ENCODE measurements at places on chromosomes 3 and 15.

DNA sequence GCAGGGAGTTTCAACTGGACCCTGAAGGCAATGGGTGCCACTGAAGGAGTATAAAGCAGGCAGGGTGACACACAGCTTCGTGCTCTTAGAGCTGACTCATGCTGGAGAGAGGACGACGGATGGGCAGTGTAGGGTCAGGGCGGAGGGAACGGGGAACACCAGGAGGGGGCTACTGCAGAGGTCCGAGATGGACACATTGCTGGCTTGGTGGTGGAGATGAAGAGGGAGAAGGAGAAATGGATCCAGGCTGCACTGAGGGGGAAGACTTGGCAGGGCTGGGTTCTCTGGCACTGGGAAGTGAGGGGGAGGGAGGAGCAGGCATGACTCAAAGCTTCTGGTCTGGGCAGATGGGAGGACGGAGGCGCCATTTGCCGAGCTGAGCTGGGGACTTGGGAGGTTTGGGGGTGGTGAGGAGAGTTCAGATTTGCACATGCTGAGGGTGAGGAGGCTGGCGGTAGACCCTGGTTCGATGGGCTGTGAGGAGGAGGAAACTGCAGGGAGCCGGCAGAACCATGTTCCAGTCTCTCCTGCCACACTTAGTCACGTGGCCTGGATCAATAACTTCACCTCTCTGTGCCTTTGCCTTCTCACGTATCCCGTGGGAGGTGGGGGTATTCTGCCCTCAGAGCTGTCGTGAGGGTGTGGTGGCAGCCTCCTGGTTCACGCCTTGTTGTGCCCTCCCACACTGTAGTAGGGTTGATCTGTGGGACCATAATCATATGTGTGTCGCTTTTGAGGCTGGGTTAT lies 4.6 kb upstream of the KCTD6 start:
- DNase-seq, result no peak

- DNase-seq, result no peak
Observed at GRCh38 chr3:71413572-71413971, 170.0 kb downstream of the FOXP1 start.

DNA sequence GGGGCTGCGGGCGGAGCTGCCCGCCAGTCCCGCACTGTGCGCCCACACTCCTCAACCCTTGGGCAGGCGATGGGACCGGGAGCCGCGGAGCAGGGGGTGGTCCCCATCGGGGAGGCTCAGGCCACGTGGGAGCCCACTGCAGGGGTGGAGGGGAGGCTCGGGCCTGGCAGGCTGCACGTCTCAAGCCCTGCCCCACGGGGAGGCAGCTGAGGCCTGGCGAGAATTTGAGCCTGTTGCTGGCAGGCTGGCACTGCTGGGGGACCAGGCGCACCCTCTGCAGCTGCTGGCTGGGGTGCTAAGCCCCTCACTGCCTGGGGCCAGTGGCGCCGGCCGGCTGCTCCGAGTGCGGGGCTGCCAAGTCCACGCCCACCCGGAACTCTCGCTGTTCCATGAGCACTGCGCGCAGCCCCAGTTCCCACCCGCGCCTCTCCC lies 34.3 kb downstream of the NKIRAS1 start:
- DNase-seq, result no peak

DNA sequence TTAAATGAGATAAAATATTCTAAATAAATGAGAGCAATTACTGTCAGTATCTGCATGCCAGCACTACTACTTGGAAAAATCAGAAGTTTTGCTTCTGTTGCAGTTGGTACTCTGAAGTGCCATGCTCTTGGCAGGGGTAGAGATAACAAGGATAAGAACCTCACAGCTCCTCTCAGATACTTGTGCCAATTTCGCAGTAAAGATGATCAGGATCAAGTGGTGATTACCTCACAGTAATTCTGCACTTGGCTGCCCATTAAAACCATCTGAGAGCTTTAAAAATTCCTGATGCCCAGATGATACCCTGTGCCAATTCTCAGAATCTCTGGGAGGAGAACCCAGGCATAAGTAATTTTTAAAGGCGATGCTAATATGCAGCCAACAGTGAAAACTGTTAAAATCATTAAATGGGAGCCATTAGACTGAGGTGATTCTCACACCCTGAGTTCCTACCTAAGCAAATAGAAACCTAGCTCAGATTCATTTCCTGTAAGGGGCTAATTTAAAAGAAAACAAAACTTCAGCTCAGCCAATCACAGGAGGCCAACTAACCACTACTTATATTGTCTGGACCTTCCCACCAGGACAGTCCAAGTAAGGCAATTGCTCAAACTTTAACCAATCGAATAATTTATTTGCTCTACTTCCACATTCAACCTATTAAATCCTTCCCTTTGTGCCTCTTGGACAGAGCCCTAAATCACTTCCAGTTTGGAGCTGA lies 171.2 kb downstream of the KCNMB2 start:
- DNase-seq, result no peak

DNA sequence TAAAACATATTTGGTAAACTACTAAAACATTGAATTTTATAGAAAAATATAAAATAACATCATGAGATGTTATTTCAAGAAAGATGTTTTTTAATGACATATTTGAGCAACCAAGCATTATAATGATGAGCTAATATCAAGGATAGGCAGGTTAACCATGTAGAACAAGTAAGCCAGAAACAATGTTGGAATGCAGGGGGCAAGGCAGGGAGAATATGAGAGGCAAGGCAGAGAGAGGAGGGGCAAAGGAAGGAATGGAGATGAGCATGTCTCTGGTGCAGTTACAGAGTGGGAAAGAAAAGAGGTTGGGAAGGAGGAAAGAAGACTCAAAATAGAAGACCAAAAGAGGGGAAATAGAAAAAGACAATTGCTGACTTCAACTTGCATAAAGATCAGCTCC lies 390.4 kb downstream of the MCTP2 start:
- no peak for DNase-seq

DNA sequence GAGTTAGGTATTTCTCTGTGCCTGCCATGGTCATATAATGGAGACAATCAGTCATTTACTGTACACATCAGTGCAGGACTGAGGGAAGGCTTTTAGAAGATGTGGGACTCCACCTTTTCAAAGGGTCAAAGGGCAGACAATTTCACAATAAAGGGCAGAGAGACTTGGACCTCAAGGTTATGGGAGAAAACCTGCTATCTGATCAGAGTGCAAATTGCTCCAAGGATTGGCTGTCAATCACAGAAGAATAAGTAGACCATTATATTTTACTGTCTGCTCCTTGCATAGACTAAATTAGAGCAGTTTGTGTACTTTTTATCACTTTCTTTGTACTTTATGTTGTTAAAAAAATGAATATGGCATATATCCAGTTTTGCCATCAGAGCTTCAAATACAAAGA lies 314.9 kb upstream of the ATP11B start:
- no peak for DNase-seq

GRCh38 chr3:119662604-119663373 lies 2.4 kb upstream of the POPDC2 start:
- DNase-seq, result no peak

GRCh38 chr3:57652203-57652602 lies 40.7 kb downstream of the DENND6A start:
- DNase-seq, result no peak

- DNase-seq, result no peak
Observed at GRCh38 chr15:81256916-81257315, 60.2 kb downstream of the IL16 start.

DNA sequence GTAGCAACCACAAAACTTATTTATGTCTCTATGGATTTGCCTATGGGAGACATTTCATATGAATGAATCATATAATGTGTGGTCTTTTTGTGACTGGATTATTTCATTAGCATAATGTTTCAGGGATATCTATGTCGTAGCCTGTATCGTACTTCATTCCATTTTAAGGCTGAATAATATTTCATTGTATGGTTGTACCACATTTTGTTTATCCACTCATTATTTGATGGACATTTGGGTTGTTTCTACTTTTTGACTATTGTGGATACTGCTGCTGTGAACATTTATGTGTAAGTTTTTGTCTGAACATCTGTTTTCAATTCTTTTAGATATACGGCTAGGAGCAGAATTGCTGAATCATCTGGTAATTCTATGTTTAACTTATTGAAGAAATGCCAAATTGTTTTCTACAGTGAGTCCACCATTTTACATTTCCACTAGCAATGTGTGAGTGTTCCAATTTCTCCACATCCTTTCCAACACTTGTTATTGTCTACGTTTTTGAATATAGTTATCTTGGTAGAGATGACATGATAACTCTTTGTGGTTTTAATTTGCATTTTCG lies 134.4 kb upstream of the DAZL start:
- DNase-seq, result no peak

GRCh38 chr3:113079218-113079961 lies 88.6 kb downstream of the GTPBP8 start:
- no peak for DNase-seq

- DNase-seq, result no peak
Observed at GRCh38 chr15:88028024-88028423, 228.5 kb downstream of the NTRK3 start.

DNA sequence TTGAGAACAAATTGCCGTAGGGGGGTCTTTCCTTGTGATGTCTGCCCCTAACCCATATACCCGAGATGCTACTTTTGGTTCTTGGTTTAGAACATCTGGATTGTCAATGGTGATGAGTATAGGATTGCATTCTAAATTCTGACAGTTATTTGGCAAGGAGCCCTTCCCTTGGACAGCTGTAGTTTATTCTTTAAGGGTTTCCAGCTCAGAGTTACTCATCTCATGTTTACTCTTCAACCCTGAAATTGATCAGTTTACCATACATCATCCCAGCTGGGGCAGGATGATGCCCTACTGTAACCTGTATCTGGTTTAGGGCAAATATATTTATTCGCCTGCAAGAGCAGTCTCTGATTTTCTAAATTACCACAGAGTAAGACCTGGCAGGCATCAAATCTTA lies 85.7 kb upstream of the XCR1 start:
- no peak for DNase-seq

- no peak for DNase-seq
Observed at GRCh38 chr3:60989626-60990441, 261.4 kb downstream of the FHIT start.

- no peak for DNase-seq
Observed at GRCh38 chr3:193948459-193948858, 187.5 kb upstream of the HES1 start.
